ENCODE measurements at places on chromosomes 6 and 20.

DNA sequence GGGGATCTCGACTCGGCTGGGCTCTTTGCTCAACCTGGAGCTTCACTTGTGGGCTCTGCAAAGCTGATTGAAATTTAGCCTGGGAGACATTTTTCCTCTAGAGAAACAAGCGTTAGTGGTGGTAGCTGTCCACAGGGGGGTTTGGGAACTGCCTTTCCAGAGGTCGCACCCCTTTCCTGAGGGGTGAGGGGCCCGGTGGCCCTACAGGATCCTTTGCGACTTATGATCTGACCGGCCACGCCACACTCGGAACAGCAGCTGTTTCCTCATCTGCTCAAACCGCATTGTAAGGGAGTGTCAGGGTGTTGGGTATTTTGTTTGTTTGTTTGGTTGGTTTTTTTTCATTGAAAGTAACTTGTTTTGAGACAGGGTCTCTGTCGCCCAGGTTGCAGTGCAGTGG lies 21.0 kb downstream of the PNLDC1 start:
- no peak for DNase-seq

- DNase-seq, result no peak
Measured at GRCh38 chr6:39610221-39610620, 115.0 kb downstream of the KIF6 start.

DNA sequence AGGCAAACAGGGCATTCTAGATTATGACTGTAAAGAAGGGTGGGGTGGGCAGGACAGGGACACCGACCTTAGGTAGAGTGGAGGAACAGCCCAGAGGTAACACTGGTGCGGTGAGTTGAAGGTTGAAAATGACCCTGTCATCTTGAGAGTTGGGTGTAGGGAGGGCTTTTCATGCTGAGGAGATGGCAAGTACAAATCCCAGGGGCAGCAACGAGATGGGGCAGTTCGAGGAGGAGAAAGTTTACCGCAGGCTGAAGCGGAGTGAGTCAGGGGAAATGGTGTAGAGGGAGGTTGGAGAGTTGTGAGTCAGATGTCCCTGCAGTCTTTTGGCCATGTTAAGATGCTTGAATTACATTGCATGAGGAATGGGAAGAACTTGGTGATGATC lies 101.1 kb downstream of the HIVEP1 start:
- DNase-seq, result no peak

GRCh38 chr6:90315354-90315950 lies 18.8 kb upstream of the BACH2 start:
- DNase-seq, result no peak

DNA sequence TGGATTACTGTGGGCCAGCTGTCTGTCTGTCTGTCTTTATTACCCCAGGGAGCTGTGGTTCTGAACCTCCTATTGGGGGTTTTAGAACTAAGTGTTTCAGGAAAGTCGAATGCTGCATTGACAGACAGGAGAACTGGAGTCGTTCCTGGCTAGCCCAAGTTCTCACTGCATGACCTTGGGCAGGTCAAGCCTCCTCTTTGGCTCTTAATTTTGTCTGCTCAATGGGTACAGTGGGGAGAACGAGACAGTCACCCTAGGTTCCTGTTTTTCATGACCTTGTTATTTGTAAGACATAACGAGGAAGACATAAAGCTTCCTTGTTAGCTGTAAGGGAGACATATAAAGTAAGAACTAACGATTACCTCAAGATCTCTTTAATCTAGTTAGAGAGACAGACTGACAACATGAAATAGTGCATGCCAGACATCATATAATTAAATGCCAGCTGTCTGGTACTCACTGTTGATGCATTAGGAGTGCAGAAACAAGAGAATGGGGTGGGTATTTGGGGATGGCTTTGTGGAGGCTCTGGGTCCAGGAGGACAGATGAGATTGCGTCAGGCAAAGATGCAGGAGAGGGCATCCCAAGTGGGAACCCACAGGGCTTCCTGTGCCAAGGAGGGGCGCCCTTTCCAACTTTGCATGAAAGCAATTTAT lies 3.7 kb upstream of the CCDC167 start:
- DNase-seq, result no peak

- DNase-seq, result no peak
Measured at GRCh38 chr20:46619445-46619844, 31.8 kb downstream of the SLC13A3 start.

DNA sequence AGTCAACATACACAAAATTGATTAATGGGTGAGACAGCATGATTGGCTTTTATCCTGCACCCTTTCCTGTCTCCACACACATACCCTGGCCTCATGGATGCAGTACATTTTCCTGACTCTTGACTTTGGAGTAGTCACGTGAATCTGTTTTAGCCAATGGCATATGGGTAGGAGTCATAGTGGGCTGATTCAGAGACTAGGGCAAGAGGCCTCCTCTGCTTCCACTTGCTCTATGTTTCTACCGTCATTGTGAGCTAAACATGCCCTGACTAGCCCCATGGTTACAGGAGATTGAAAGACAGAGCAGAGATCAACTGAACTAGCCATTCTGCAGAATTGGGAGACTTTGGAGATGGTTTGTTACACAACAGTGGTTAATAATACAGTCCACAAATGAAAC lies 850.0 kb downstream of the DHX35 start:
- no peak for DNase-seq

- DNase-seq, result no peak
Measured at GRCh38 chr6:41689171-41690008, 46.0 kb downstream of the TFEB start.

DNA sequence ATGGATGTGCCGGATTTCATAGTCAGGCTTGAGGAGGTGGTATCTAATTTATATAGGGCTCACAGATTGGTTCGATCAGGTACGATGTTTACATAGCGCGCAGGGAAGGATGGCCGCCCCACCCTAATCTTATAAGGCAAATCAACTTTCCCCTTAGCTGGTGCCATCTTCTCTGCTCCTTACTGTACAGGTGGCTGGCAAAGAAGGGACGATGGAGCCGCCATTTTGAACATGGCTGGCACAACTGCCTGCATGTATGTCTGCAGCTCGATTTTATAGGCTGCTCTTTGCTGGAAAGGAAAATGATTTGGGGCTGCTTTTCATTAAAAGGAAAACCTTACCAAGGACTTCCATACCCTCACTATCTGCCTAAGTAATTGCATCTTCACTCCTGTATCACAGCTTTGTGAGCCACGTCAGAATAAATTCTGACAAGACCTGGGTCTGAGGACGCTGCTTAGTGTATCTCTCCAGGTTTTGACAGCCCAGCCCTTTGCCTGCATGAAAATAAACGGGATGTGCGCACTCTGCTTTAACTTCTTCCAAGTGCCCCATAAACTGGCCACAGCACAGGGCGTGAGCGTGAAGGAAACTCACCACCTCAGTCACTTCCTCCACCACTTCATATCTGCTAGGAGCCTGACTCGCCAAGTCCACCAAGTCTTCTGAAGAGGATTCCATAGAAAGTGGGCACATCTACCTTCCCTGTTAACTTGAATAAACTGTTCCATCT lies 109.4 kb upstream of the ARMC2 start:
- DNase-seq, result no peak

GRCh38 chr20:18001131-18001921 lies 32.5 kb downstream of the MGME1 start:
- DNase-seq, result no peak
